ENCODE measurements at places on chromosomes 1 and 21. TPM values are rescaled to one million over a fixed set of nuclear protein-coding genes. Genes with fewer than 3 reads are reported as not detected.

The JUN gene
- 24.2 TPM for total RNA-seq

GRCh38 chr1:14901371-14901954 is 252.1 kb upstream of the TMEM51 start:
- DNase-seq = no peak

DNA sequence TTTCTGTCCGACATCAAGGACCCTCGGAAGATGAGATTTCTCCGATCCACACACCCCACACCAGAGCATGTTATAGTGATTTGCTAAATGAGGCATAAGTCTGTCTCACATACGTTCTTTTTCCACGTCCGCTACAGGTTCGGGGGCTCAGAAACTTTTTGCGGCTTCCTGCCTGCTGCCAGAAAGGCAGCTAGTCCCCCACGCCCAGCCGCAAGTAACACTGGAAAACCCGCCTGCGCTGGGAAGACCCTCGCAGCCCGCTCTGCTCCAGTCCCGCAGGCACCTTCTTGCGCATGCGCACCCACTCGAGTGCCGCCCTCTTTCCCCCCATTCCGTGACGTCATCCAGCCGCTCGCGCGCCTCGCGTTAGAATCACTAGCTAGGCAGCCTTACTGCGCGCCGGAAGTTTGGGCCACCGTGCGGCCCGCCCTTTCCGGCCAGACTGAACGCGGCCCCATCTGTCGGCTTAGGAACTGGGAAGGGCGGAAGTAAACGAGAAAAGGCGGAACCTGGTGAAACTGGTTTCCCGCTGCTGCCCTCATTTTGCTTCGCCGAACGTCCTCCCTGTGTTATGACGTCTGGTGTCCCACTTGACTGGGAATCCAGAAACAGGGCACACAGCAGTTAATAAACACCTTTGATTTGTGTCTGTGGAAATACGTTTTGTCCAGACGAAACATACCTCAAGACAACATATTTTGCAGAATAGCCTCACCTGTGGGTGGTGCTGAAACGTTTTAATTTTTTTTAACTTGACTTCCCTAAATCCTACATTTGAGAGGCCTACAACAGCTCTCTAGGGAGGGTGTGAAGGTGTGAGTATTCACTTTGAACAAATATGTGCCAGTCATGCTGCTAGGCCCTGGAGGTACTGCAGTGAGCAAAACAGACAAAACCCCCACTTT is at the start of gene C1orf74:
Gene C1orf74 (minus strand): TSS at position 295 of the 905 bp plus-strand sequence. CDS start 925 bp downstream, outside the sequence.
- peak; percentile 100 for DNase-seq

The CD1B gene
- not detected for total RNA-seq

DNA sequence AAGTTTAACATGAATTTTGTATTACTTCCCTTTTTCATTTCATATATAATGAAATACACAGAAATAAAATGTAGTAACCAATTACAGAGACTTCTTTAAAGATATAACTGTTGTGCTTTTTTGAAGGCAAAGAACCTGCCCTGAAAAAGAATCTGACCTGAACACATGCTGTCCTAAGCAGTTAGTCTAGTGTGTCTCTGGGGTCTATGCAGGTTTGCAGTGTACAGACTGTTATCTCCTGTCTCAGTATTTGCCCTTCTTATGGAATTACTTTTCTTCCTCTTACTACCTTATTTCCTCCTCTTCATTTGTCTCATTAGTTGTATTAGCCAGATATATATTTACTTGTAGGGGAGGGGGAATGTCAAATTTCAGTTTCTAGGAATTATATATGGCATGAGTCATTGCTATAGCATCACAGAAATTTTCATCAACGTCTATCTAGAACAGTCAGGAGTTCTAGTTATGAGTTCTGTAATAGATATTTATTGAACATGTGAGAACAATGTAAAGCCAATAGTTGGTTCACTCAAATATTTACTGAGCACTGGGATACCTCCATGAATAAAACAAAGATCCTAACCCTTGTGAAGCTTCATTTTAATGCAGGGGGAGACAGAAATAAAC is 28.4 kb upstream of the PLEKHO1 start:
- DNase-seq = no peak
